ENCODE measurements at places on chromosomes 16 and 17.

DNA sequence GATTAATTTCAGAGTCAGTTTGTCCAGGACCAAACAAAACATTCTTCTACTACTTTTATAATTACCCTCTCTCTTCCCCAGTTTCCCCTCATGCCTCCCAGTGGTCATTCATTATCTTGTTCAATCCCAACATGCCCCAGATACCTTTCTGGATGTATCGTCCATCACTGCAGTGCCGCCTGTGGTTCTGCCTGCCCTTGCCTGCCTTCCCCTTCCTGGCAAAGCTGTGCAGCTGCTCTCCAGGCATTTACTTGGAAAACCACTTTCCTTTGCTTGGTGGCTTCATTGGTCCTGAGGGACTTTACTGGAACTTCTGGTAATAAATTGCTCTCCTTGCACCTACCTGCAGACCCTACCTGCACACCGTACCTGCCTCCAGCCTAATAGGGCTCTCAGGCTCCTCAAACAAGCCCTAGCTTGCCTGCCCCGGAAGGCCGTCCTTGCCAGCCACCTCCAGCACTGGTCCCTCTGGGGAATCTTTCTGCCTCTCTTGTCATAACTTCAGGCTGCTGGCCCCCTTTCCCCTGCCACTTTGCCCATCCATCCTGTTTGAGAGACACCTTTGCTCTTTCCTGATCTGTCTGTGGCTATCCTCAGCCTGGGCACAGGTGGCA lies 19.5 kb upstream of the MSI2 start:
- DNase-seq: no peak

GRCh38 chr17:63178530-63178929 lies 212.5 kb downstream of the TANC2 start:
- DNase-seq: no peak

DNA sequence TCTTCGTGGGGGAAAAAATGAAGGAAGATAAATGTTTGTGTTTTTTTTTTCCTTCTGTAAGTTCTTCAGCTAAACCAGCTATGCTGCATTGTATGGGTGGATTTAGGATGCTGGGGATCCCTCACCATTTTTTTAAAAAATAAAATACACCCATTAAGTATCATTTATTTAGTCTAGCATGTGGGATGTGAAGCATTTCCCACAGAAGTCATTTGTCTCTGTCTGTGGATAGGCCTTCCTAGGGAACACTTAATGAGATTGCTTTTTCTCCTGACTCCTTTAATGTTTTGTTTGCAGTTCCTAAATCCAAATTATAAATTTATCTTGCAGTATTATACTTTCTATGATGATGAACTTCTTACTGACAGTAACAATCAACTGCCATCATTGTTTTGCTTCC lies 146.7 kb downstream of the PPM1E start:
- DNase-seq: no peak

DNA sequence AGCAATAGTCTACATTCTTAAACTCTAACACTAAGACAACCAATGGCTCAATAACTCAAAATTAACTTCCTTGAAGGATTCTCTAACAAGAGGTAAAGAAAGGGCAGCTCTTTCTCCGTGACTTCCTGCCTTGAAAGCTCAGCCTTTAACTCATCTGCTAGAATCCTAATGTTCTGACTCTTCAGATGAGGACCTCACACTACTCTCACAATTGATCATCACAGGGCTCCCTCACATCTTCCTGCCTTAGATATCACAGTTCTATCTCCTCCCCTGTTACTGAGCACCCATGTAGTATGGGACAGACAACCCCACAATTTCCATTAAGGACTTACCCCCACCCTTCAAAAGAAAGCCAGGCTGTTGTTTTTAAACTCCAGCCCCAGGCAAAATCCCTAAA lies 33.5 kb downstream of the SMURF2 start:
- DNase-seq: no peak

- DNase-seq: no peak
Observed at GRCh38 chr17:7029659-7030058, 6.2 kb upstream of the SLC16A13 start.

DNA sequence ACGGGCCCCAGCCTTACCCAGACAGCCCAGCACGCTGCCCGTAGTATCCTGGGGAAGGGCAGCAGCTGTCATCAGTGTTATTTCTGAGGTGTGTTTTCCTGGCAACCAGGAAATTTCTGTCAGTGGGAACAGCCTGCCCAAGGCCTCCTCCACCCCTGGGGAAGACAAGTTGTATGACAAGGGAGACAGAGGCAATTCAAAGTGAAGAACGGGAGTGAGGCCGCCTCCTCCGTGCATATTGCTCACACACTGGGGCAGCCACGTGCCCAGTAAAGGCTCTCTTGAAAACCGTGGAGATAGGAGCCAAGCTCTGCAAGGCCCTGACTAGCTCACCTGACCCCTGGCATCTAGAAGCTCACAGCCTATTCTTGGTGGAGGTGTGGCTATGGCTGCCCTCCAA lies 57.6 kb downstream of the RAI1 start:
- no peak for DNase-seq

DNA sequence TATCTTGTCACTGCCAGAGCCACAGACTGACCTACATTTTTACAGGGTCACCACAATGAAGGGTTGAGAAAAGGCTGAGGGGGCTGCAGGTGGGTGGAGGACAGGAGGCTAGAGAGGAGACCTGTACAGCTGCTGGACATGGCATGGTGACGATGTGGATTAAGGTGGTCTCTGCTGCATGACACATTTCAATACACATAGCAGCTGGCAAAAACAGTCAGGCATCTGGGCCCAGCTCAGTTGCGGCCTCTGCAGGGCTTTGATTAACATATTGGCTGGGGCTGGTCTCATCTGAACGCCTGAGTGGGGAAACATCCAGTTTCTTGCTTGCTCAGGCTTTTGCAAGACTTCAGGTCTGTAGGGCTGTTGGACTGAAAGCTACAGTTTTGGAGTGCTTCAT lies 265.4 kb upstream of the FOXF1 start:
- no peak for DNase-seq

DNA sequence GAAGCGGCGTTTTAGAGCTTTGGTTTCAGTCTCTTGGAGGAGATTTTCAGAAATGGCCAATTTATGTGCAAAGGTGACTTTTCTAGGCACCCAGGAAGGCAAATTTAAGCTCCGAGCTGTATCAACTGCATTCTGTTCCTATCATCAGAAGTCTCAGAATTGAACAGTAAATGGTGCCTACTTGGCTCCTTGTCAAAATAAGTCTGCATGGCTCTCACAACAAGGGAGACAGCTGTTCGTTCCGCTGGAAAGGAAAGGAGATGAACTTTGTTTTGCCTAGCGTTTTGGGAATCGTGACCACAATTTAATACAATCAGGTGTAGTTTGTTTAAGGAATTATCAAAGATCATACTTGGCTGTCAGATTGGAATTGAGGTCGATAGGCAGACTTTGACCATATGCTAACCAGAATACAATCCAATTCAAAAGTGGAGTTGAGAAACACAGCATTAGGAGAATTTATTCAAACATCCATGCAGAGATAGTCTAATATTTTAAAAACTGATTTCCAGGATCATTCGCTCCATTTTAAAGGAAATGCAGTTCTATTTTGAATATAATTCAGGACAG lies 139.4 kb downstream of the CPPED1 start:
- no peak for DNase-seq

DNA sequence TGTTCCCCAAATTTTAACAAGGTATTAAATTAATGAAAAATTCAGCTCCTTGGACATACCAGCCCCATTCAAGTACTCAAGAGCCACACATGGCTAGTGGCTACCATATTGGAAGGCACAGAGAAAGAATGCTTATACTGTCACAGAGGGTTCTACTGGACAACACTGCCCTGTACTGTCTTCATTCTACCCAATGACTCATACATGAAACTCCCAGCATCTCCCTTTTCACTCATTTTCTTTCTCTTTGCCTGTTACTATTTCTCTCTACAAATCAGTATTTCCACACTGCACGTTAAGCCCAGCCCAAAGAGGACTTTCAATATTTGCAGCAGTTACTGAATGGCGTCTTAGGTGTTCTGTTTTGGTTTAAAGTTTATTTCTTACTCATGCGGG lies 72.1 kb upstream of the RCVRN start:
- DNase-seq: no peak

GRCh38 chr17:74928786-74929185 lies 4.7 kb downstream of the OTOP2 start:
- DNase-seq: no peak

DNA sequence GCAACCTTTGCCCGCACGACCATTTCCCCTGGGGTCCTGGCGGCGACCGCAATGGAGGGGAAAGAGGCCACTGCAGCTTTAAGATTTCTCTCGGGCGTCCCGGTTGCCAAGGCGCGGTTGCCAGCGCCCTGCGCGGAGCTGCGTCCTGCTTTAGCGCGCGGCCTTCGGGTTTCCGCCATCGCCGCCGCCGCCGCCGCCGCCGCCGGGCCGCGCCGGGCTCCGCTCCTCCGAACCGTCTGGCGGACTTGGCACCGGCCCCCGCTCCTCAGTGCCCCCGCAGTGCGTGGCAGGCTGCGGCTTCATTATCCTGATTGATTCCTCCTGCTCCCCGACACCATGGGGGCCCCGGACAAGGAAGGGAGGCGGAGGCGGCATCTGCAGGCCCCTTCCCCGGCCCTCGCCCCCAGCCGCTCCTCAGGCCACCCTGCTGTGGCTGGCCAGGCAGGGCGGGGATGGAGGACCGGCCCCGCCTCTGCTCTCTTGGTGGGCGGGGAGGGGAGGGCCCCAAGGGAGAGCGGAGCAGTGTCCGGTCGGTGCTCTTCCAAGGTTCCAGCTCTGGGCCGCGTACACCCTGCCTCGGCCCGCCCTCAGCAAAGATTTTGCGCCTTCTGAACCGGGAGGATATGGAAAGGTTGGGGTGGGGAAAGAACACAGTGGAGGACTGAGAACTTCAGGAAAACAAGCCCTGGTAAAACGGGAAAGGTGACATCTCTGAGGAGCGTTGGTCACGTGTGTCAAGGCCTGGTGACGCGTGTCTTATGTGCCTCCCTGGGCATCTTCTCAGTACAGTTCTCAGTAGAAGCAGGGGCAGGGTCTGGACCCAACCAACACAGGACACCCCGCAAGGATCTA lies 34.0 kb downstream of the NEUROD2 start:
- peak; percentile 21 for DNase-seq

DNA sequence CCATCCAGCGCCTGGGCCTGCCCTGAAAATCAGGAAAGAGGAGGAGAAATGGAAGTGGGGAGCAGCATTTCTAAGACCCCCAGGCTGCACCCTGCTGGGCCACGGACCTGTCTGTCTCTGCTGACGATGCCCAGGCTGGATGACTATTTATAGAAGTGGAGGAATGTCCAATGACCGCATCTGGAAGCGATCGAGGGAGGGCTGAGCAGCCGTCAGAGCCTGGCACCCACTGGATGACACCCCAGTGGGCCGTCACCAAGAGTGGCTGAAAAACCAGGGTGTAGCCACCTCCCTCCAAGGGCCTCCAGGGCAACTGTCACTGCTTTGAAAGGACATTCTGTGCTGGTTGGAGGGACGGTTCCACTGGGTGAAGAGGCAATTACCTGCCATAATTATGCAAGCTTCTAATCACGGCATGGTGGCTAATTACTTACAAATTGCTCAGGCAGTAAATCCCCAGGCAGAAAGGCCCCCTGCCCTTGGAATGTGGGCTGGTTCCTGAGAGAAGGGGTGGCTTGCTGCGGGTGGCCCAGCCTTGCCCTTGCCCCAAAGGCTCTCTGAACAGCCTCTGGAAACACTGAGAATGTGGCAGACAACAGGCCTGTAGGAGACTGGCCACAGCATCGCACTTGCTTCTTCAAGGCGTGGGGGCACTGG lies 332.1 kb downstream of the C16orf95 start:
- no peak for DNase-seq

DNA sequence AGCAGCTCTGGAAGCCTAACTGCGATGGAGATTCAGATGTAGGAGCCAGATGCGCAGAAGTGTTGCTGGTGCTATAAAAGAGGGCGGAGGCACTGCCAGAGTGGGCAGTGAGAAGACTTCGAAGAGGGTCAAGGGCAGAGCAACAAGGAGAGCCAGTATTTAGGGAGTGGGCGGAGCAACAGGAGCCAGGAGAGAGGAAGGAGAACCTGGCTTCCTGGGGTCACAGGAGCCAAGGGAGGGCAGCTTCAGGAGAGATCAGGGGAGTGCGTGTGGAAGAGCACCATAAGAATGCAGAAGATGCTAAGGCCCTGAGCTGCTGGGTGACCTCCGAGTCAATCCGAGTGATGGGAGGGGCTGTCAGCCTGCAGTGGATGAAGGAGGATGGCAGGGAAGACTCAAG lies 14.4 kb upstream of the MRPS23 start:
- DNase-seq: no peak

GRCh38 chr17:11535231-11535630 lies 63.0 kb upstream of the DNAH9 start:
- DNase-seq: no peak

DNA sequence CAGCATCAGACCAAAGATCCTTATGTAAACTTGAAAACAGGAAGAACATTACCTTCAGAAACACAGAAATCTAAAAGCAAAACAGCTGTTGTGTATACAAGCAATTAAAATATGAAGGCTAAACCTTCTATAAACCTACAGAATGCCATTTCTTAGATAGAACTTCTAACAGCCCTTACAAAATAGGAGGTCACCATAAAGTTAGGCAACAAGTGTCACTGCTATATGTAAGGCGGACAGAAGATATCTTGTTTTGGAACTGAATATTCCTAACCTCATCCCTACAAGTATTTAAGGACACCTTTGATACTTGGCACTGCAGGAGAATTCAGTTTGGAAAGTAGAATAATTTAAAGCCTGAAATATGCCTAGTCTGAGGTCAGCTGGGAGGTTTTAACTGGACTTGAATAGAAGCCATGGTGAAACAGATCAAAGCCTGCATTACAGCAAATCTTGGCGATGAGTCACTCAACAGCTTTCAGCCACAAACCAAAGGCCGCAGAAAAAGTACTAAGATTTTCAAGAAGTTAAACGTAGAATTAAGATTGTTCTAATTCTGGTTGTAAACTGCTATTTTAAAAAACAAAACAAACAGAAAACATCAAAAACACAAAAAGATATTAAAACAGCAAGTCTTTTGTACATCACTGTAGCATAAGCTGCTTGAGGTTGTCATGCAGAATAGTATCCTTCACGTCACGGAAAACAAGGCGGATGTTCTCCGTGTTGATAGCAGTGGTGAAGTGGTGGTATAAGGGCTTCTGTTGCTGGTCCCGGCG lies 42.7 kb downstream of the GNA13 start:
- peak; percentile 61 for DNase-seq

DNA sequence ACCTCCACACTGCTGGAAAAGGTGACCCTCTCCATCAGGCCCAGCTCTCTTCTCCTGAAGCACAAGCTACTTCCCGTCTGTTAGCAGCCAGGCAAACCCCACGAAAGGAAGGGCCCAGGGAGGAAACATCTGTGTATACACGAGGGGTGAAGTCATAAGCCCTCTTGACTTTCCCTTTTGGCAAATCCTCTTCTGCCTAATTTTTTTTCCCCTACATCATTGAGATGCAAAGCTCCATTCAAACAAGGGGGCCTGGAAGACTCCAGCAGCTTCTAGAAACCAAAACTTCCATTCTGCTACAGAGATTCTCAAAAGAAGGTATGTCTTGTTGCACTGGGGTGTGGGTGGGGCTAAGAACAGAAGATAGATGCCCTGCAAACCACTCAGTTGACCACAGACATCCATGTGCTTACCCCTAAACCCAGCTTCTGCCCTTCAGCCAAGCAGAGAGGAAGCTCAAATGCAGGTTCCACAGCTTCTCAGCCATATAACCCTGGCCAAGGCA lies 145.6 kb upstream of the RCVRN start:
- no peak for DNase-seq

GRCh38 chr16:50737420-50737959 lies 4.4 kb upstream of the CYLD start:
- no peak for DNase-seq

- DNase-seq: no peak
Observed at GRCh38 chr16:11009027-11009755, 64.8 kb downstream of the CLEC16A start.
